ENCODE measurements at places on chromosomes 12 and 14.

- no peak for DNase-seq
Observed at GRCh38 chr14:20332431-20332787, 670 bp downstream of the CCNB1IP1 start.

GRCh38 chr12:64452559-64453329 lies 824 bp downstream of the TBK1 start:
- DNase-seq = no peak

DNA sequence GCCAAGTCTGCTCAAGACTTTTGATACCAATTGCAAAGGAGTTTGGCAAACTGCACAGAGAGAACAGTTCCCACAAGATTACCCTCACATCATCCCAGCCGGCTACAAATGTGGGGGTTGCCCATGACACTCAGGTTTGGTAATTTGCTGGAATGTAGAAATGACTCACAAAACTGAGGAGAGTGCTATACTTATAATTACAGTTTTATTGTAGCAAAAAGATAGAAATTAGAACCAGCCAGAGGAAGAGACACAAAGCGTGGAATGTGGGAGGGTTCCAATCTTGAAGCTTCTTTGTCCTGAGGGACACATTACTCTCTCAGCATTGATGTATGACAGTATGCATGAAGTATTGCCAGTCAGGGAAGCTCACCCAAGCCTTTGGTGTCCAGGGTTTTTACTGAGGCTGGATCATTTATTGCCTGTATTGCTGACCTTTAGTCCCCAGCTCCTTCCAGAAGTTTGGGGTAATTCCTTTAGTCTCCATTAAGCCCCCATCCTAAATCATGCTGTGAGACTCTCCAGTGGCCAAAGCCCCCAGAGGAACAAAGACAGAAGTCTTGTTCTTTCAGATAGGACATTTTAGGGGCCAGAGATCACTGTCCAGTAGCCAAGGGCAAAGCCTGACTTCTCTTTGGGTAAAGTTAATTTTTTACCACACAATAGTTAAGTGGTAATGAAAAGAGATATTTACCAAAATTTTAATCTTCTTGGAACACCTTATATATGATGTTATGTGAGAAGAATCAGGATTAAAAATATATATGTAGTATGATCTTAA lies 9.9 kb downstream of the TBK1 start:
- no peak for DNase-seq

DNA sequence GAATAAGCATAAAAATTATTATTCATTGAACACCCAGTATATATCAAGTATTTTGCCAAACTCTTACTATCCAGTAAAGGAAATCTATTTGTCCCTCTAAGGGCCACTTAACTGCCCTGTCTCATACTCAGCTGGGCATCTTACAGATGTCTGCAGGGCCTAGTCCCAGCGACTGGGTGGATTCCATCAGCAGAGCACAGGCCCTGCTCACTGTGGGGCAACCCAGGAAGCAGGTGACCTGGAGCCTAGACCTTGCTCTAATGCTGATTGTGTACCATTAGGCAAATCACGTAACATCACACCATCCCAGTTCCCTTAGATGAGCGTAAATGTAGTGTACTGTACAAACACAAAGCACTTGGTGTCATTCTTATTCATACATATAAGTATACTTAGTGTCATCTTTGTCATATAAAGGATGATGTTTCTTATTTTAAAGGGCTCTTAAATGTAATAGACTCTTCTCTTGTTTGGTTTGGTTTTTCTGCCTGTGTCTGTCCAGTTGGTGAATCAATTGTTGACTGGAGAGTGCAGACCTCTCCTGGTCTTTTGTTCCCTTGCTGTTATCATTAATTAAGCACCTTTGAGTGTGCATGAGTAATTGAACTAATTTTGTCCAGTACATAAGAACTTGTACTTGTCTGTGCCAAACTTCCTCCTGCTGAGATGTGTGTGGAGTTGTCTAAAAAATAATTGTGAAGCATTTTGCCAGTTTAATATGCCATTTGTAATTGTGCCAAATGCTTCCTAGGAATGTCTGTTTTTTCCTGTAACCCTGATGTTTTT lies 49.3 kb downstream of the RAB35 start:
- no peak for DNase-seq

DNA sequence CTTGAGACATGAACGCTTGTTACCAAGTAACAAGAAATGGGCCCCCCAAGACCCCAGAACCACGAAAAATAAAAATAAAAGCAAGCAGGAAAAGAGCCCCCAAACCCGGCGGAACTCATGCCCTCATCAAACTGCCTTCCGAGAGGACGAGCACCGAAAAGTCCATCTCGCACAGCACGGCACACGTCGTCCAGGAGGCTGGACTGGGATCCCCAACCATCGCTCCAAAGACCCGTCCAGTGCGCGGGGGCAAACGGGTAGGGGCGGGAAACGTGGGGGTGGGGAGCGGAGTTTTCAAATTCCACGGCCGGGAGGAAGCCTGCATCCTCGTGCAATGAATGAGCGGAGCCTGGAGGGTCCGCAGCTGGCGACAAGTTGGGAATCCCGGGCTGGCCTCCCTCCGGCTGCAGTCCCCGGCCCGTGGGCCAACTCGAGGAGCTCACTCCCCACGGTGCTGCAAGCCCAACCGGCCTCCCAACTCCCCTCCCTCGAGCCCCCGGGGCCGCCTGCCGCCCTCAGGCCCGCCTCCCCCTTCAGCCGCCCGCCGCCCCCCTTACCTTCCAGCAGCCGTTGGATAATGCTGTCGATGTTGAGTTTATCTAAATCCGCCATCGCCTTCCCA lies 484 bp downstream of the PPP1CC start:
- no peak for DNase-seq

- DNase-seq = no peak
Observed at GRCh38 chr12:113292091-113292490, 42.8 kb downstream of the SLC8B1 start.

GRCh38 chr12:29566441-29566840 lies 69.0 kb upstream of the OVCH1 start:
- DNase-seq = no peak

DNA sequence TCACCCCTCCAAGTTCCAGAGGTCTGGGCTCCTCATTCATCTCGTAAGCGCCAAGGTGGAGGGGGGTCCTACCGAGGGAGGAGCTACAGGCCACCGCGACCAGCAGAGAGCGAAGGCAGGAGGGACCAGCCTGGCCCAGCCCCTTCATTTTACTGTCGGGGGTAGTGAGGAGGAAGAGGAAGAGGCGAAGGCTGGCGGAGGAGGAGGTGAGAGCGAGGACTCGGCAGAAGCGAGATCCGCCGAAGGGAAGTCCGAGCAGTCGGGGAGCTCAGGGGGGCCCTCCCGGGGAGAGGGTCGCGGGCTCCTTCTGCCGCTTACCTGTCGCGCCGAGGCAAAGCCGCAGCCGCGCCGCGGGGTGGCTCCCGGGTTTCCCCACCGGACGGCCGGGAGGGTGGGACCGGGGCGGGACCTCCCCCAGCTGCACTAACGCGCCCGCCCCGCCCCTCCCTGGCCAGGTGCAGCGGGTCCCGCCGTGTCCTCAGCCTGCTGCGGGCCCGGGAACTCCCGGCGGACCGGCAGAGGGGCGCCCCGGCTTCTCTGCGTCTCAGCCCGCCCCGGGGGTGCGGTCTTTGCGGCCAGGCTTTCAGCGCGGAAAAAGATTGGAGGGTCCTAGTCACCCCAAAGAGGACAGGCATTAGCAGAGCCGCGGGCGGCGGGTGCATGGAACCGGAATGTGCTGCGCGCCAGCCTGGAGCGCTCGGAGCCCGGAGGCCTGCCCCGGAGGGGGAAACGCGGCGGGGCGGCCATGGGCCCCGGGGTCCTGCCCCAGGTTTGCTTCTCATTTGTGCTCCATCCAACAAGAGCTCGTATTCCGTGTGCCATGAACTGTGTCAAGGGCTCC lies at the start of gene GALNT6:
Gene GALNT6 (minus strand): TSS at position 124 of the 841 bp plus-strand sequence. CDS start 11,625 bp downstream, outside the sequence.
- peak; percentile 72 for DNase-seq

GRCh38 chr12:102504871-102505270 lies 24.5 kb upstream of the IGF1 start:
- no peak for DNase-seq

DNA sequence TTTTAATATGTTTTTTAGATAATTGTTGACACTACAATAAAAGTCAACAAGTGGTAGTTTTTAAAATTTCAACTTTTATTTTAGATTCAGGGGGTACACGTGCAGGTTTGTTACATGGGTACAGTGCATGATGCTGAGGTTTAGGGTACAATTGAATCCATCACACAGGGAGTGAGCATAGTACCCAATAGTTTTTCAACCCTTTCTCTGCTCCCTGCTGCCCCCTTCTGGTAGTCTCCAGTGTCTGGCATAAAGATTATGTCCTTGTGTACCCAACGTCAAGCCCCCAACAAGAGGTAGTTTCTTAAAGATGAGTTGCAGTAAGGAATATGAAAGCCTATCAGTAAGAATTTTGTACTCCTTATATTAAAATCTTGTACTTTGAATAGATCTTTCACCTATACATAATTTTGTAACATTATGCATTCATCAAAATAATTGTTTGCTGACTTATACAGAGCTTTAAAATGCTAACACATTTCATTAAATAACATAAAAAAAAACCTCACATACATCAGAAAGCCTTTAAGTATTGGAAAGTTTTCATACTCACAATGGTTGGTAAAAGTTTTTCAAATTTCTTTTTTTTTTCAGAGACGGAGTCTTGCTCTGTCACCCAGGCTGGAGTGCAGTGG lies 5.4 kb upstream of the RALGAPA1 start:
- DNase-seq = peak; percentile 73

- no peak for DNase-seq
Observed at GRCh38 chr12:116853507-116853906, 27.7 kb downstream of the HRK start.

DNA sequence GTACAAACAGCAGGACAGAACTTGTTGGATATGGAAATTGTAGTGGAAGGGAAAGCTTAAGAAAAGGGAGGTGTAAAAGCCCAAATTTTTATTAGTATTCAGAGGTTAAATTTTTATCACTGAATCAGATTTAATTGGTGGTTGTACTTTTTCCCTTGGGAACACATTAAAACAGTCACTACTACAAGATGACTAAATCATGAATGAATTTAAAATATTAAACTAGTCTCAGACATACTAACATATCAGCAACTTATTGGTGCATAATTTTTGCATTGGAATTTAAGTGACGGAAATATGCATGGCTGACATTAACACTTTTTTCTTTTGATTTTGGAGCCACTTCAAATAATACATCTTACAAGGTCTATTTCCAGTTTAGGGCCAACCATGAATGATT lies 27.6 kb downstream of the SAMD4A start:
- DNase-seq = no peak

GRCh38 chr14:94051115-94051514 lies 25.0 kb downstream of the OTUB2 start:
- DNase-seq = no peak

- no peak for DNase-seq
Observed at GRCh38 chr12:100219328-100220109, 18.9 kb downstream of the ACTR6 start.

- DNase-seq = no peak
Observed at GRCh38 chr12:92045852-92046251, 99.8 kb downstream of the BTG1 start.

DNA sequence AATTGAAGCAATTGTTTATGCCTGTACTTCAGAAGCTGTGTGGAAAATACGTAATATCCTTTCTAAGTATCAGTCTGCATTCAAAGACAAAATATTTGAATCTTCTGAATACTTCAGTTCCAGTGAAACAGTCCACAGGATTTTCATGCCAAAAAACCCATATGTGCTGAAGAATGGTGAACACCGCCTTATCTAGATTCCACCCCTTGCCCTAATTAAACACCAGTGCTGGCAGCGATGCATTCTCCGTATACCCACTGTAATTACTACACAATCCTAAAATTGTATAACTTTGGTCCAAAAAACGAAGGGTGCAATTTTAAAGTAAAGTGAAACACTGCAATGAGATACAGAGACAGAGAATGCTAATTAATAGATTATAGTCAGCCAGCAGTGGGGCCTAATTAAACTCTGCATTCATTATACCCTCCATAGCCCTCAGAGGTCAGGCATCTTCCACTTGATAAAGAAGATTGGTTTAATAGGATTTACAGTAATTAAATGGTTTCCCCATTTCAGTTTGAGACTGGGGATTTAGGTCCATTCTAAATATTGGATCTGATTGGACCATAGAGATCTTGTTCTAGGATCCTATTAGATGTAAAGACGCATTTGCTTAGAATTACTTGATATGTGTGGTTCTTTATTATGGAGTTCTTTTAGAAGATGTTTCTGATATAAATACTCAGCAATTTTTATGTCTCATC lies 43.9 kb downstream of the ERC1 start:
- DNase-seq = no peak

GRCh38 chr12:109173443-109174240 lies 57.3 kb downstream of the ACACB start:
- DNase-seq = no peak

GRCh38 chr14:74683406-74683805 lies 29.5 kb downstream of the AREL1 start:
- DNase-seq = no peak

- no peak for DNase-seq
Observed at GRCh38 chr12:49580572-49581535, 12.9 kb upstream of the MCRS1 start.

- DNase-seq = no peak
Observed at GRCh38 chr14:94571950-94572349, 9.3 kb upstream of the SERPINA5 start.

DNA sequence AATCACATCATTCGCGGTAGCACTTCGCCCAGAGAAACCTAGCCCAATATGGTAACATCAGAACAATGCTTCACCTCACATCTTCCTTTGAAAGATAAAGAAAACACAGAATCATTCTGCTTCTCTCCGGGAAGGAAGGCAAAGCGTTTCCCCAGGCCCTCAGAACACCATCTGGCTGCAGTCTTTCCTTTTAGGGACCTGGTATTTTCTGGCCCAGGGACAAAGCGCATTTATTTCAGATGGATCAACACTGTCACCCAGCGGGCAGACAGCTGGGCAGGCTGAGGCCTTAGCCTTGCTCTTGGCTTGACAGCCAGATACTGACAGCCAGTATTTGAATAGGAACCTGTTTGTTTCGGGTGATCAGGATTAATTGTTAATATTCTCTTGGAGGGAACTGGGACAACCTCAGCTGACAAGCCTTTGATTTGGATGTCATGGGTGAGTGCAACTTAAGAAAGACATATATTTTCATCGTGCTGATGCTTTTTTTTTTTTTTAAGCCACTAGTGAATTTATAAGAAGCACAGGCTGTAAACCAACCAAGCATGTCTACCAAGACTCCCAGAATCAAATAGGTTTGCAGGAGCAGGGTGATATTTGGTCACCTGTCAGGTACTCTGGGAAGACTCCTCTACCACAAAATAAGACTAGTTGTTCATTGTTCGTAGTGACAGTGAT lies 118.9 kb downstream of the VEZT start:
- DNase-seq = no peak

GRCh38 chr14:53376064-53376463 lies 222.9 kb upstream of the DDHD1 start:
- DNase-seq = no peak

DNA sequence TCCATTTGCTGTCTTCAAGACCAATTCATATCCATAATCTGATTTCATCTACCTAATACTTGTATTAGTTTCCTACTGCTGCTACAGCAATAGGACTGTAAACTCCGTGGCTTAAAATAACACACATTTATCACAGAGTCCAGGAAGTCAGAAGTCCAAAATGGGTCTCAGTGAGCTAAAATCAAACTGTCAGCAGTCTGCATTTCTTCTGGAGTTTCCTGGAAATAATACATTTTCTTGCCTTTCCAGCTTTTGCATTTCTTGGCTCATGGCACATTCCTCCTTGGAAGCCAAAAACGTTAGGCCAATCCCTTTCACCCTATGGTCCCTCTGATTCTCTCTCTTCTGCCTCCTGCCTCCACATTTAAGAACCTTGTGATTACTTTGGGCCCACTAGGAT lies 239.8 kb downstream of the PRKD1 start:
- no peak for DNase-seq
